Amygdala (tissue), 56 donors: ENCODE measurements at places on chromosomes 2 and 18.

DNA sequence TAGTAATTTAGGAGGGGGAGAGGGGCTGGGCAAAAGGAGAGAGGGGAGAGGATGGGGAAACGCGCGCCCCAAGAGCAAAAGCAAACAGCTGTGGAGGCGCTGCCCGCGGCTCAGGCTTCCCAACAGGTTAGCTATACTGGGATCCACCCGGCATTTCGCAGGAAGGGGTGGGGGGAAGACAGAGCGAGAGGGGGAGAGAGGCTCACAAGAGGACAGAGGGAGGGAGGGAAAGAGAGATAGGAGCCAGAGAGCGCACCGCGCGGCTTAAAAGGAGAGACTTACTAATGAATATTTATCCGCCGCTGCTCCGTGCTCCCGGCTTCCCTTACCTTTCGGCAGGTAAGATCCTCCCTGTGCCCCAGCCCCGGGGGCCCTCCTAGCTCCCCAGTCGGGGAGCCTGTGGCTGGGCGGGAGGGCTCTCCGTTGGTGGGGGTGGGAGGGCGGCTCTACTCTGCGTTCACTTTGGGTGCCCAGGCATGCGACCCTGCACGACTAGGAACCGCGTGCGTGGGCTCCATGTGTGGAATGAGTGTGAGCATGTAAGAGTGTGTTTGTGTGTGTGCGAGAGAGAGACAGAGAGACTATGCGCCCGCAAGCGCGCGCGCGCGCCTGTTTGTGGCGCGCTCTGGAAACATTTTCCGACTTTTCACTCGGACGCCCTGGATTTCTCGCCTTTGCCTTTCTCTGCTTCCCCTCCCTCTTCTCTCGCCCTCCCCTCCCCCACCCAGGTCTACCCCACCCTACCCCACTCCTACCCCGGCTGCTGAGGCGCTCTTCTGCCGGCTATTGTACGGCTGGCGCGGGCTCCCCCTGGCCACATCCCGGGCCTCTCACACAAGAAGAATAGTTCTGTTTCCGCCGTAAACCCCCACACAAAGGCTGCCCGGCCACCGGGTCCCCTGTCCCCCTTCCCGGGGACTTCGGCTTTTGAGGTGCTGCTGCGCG lies 7.2 kb upstream of the SIX3 start:
- DNase-seq, result no peak

- DNase-seq, result no peak
These were observed 64.1 kb upstream of the ADAM23 start for GRCh38 chr2:206379266-206379665.

DNA sequence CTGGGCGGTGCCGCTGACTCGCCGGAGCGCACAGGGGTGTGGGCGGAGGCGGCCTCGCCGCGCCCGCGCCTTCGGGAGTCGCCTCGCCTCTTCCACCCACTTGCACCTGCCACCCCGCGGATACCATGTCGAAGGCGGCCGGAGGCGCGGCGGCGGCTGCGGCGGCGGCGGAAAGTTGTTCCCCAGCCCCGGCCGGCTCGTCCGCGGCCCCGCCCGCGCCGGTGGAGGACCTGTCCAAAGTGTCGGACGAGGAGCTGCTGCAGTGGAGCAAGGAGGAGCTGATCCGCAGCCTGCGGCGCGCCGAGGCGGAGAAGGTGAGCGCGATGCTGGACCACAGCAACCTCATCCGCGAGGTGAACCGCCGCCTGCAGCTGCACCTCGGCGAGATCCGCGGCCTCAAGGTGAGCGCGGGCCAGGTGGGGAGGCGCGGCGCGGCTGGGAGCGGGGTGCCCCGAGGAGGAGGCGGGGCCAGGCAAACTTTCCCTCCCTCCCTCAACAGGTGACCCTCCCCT lies 766 bp downstream of the CCDC85A start:
- no peak for DNase-seq

DNA sequence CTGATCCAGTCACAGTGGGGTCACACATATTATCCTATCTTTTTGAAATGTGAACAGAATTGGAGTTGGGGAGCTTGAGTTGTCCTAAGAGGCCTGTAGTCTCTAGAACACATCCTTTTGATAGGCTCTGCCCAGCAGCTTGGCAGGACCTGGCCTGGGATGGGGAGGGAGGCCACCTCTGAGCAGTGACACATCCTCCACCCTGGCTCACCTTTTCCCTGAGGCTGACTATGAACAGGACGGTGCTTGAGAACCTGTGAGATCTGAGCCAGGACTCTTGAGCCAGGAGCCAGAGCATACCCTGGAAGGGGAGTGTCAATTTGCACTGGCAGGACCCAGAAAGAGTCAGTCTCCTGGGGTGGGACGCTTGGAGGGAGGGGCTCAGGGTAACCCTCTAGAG lies 17.7 kb upstream of the ATP6V1B1 start:
- DNase-seq, result no peak

DNA sequence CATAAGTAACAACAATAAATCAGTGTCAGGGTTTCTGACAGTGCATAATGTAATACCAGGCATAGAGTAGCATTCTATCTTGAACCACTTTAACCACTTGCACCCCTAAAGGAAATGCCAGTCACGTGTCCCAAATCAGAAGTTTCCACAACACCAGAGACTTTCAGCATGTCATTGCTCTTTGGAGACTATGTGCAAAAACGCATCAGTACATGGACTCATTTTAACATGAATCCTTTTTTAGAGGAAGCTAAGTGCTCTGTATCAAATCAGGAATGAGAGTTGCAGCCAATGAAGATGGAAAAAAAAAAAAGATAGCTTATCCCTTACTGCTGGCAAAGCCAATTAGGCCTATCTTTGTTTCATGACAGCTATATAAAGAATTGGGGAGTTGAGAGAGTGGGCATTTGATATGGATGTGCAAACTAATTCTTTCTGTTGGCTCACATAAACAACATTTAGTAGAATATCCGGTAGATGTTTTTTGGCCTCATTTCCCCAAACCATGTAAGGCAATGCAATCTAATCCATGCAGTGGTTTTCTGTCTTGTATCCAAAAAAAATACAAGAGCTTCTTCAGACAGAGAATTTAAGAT lies 353.1 kb downstream of the IRS1 start:
- no peak for DNase-seq
